ENCODE measurements at places on chromosomes 2 and 18.

- no peak for DNase-seq
These were observed 162.8 kb downstream of the MGAT5 start for GRCh38 chr2:134416637-134417036.

GRCh38 chr18:60552948-60553347 is 180.4 kb upstream of the MC4R start:
- DNase-seq, result no peak

GRCh38 chr18:58822944-58823343 is 41.7 kb upstream of the ZNF532 start:
- DNase-seq, result no peak

DNA sequence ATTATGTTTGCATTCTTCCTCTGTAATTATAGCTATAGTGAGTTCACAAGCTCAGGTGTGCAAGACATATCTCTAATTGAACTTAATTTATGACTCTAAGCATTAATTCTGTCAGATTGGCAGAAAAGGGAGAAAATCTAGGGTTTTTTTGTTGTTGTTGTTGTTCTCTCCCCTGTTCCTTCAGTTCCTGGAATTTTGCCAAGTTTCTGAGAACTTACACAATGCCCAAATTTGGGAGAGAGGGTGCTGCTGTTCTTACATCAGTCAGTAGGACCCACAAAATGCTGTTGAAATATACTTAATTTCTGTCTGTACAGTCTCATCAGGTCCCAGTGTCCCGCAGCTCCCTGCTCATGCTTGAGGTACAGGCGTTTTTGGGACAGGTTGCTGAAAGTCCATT is 221.8 kb upstream of the RBMS1 start:
- DNase-seq, result no peak

DNA sequence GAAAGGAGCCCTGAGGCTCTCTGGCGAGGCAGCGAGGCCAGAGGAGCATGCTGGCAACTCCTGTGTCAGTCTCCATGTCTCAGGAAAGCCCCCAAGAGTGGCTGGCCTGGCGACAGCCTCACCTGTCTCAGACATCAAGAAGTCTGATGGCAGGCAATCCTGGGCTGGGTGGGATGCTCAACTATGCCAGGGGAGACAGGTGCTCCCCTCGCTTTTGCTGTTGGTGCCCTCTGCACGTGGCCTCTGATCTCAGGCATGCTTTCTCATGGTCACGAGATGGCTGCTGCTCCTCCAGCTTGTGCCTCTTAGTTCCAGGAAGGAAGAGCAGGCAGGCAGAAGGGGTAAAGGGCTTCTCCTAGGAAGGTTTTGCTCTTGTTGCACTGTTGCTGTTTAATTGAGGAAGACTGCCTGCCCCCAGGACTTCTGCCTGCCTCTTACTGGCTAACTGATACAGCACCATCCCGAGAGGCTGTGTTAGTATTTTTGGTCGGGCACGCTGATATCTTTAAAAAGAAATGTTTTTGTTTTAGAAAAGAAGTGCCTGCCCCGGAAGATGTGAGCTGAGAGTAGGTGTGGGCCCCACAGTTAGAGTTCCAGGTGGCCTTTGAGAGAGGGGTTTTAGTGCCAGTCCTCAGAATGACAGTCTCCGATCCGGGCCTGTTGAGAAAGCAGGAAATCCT is 344.8 kb upstream of the HS6ST1 start:
- no peak for DNase-seq

Data from thoracic aorta (tissue), 2 donors.